COLO829 (cell line): ENCODE measurements at places on chromosomes 7 and 10.

DNA sequence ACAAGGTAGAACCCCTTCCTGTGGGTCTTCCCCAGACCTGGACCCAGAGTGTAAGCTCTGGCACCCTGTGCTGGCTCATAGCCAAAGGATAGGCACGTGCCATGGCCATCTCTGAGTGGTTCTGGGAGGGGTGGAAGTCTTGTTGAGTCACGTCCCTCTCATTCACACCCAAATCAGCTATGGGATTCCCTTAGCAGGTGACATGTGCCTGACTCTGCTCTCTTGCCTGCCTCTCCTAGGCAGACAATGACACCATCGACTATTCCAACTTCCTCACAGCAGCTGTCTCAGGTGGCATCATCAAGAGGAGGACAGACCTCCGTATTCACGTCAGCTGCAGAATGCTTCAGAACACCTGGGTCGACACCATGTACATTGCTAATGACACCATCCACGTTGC is 59.8 kb downstream of the C10orf120 start:
- no peak for DNase-seq

- no peak for DNase-seq
Observed at GRCh38 chr7:26616235-26616634, 248.2 kb downstream of the SKAP2 start.

- peak; percentile 50 for DNase-seq
Observed at GRCh38 chr10:55400075-55400849, 599.2 kb upstream of the PCDH15 start.

GRCh38 chr7:44058759-44059218 is 6.6 kb downstream of the PGAM2 start:
- no peak for DNase-seq

- DNase-seq, result peak; percentile 42
Observed at GRCh38 chr7:30028749-30029635, 780 bp downstream of the PLEKHA8 start.

DNA sequence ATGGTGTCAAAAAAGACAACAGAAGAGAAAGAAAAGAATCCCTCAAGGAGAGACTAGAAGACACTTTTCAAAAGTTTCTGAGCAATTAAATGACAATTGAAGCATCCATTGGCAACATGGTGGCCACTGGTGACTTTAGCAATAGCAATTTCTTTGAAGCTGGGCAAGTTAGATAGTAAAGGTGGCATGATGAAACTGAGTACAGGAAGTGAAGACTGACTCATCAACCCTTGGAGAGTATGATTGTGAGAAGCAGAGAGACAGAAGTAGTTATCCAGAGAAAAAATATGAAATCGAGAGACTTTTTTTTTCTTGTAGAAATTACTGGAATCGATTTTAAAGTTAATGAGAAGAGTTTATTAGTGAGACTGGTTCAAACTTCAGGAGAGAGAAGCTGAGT is 52.5 kb downstream of the DGKB start:
- no peak for DNase-seq

DNA sequence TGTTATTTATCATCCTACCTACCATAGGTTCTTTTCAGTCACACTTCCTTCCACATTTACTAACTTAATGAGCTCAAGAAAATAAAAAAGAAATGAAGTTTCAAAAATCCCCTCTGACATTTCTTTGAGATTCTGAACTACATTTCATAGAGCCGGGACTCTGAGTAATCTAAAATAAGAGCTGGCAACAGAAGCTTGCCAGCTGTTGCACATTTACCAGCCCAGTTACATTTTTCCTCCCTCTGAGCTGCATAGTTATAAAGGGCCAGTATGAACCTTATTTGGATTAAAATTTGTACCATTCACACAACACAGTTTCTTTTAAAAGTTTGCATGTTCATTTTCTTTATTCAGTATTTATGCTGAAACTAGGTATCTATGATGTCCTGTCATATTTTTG is 119.5 kb upstream of the CAV2 start:
- DNase-seq, result no peak

DNA sequence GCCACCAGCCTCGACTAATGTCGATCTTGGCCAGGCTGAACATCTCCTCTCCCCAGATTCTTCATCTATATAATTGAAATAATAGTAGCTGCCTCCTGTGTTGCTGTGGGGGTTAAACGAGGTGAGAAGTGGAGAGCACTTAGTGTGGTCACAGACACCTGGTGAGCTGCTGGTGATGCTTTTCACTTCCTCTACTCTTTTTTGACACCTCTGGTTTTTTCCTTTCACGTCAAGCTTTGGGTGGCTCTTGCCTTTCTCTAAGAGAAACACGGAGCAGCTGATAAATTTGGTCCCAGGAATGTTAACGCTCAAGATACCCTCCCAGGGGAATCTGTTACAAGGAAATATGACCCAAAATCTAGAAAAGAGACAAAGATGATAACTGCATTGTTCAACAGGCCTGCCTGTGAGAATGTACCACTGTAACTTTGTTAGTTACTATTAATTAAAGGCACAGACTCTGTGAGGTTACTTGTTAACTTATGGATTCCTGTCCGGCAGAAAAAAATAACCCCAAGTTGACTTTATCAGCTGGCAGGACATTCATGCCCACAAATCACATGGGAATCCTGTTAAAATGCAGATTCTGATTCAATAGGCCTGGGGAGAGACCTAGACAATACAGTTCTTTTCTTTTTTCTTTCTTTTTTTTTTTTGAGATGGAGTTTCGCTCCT is 9.5 kb upstream of the NPFFR1 start:
- no peak for DNase-seq

GRCh38 chr7:24970676-24971075 is 9.3 kb downstream of the OSBPL3 start:
- no peak for DNase-seq

- DNase-seq, result no peak
Observed at GRCh38 chr10:71736570-71736952, 17.0 kb upstream of the C10orf105 start.

GRCh38 chr10:101829561-101830315 is 11.5 kb upstream of the OGA start:
- DNase-seq, result peak; percentile 78

DNA sequence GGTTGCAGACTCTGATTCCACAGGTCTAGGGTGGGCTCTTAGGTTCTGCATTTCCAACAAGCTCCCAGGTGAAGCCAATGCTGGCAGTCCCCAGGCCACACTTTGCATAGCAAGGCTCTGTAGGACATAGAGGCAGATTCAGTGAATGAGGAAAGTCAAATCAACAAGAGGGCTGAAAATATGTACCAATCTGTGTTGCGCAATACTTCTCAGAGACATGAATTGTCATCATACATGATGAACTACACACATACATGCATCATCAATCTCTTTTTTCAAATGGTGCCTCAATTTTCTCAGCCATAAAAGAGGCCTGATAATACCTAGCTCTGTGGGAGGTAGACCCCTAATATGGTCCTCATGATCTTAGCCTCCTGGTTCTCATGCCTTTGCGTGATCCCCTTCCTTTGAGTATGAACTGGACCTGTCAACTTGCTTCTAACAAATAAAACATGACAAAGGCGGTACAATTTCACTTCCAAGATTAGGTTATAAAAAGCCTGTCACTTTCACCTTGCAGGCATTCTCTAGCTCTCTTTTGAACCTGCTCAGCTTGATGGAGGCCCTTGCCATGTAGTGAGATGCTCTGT is 49.0 kb downstream of the PIK3CG start:
- no peak for DNase-seq

- no peak for DNase-seq
Observed at GRCh38 chr10:69538461-69538860, 34.8 kb downstream of the NEUROG3 start.

- DNase-seq, result no peak
Observed at GRCh38 chr7:77315182-77315591, 101.0 kb downstream of the GSAP start.

- DNase-seq, result no peak
Observed at GRCh38 chr10:21532694-21533466, 1.2 kb upstream of the MLLT10 start.

DNA sequence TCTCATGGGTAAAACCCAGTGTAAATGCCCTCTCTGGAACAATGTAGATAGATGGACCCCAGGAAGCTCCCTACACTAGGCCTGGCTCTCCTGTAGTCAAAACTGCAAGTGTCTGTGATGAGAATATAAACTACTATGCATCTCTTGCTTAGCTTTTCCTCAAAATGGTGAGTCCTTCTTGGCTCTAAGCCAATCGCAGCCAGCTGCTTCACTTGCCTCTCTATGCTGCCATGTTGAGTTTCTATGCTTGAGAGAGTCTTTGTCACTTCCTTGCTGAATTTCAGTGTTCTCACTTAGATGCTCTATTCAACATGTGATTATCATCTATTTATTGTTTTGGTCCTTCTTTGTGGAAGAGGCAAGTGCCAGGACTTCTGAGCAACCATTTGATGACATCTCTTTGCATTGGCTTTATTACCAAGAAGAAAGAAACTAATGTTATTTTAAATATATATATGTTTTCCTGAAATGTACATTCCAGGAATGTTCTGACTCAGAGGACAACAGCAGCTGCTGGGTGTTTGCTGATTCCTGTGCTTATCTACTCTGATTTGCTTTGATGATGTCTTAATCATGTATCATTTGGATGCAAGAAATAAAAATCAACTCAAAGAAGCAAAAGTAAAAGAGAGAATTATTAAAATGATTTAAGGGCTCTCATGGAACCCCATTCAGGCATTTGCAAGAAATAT is 16.6 kb downstream of the TAS2R40 start:
- no peak for DNase-seq

DNA sequence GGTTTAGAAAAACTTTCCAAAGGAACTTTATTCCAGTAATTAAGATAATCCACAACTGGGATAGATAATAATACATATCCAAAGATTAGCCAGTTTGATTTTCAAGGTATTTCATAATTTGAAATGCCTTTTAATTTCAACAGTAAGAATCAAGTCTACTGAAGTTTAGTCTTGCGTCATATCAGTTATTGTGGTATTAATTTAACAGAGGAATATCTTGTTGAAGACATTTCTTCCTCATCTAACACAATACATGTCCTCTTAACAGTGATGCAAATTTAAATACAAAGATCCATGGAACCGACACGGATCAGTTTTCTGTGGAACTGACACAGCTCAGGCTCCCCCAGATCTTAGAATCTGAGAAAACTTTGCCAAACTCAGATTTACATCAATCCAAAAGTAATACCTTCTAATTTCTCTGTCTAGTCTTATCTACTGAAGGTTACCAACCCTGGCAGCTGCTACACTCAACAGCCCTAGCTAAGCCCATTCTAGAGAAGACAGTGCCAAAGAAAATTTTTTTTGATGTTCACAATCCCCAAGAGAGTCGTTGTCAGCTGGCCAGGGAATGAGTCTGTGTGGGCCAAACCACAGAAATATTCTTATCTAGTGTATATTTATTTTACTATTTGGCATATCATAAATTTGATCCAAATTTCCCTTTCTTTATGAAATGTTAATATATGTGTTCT is 365.2 kb upstream of the MEOX2 start:
- DNase-seq, result no peak

GRCh38 chr7:155971180-155971770 is 159.0 kb upstream of the SHH start:
- no peak for DNase-seq

- no peak for DNase-seq
Observed at GRCh38 chr7:141722529-141722928, 14.4 kb downstream of the WEE2 start.

GRCh38 chr7:47654672-47655298 is 72.9 kb upstream of the TNS3 start:
- DNase-seq, result peak; percentile 62

DNA sequence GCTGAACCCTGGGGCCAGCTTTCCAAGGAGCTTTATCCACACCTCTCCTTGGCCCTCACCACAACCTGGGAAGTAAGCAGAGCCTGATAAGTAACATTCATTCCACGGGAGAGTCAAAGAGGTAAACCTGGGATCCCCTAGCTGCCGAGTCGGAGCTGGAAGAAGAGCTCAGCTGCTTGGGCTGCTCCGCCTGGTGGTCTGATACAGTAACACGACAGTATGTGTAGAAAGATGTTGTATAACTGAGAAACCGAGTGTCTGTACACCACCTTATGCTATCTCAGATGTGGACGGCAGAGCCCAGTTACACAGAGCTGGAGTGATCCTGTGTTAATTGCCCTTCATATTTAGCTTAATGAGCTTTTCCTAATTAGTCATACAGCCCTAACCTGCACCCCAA is 151.3 kb upstream of the KMT2E start:
- no peak for DNase-seq

DNA sequence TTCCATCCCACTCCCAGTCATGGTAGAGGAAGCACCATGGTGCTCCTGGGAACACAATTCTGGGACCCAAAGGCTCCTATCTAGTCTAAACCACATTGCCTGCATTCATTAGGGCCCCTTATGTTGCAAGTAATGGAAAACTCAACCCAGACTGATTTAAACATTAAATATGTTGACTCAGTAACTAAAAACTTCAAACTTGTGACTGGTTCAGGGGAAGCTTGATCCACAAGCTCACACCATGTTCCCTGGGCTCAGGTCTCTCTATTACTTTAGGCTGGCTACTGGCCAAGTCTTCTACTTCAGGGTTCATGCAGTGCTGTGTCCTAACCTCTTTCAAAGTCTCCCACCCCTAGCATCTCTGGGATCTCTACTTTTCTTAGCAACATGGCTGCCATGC is 13.1 kb downstream of the WNT16 start:
- no peak for DNase-seq

DNA sequence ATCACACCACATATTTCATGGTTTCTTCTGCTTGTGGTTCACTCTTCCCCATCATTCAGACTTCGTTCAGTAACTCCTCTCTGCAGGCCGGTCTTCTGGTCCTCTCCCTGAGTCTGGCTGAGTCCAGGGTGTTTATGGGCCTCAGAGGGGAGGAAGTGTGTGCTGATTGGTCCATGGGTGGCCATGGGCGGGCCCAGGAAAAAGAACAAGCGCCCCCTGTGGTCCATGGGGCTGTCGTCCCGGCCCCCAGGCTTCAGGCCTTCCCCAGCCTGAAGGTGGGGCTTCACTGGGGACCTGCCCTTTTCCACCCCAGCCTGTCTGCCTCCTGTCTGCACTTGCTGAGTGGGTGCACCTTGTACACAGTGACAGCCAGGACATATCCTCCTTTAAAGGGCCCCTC is 123.7 kb downstream of the VIPR2 start:
- DNase-seq, result no peak

DNA sequence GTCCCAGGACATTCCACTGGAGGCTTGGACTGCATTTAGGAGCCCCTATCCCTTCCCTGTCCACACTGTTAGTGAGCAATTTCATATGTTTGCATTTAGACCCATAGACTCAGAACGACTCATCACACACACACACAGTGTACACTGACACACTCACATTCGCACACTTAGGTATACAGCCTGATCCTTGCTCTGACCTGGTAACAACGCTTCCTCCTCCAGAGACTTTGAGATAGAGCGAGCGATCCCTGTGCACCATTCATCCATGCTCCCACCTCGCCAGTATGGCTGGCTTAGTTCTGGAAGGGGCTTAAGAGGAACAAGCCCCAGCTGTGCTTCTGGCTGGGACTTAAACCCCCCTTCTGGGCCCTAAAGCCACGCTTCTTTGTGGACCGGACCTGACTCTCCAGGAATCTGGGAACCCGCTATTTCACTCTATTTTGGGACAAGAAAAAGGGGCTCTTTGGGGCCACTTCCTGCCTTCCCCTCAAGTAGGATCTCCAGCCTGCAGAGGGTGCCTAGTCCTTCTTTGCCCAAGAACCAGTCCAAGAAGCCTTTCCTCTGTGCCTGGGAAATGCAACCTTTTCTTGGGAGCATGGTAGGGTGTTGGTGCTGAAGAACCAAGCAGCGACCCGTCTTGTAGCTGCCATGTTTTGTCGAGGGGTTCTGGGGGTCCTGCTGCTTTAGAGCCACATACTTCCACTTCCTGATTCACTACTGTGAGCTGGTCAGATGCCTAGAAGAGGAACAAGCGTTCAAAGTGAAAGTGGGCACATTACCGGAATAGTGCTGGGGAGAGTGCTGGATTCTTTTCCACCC is 1.1 kb upstream of the HOXA13 start:
- DNase-seq, result no peak
